ENCODE measurements at places on chromosomes 7 and 10.

- DNase-seq, result no peak
Observed at GRCh38 chr10:96666741-96667140, 53.6 kb downstream of the PIK3AP1 start.

DNA sequence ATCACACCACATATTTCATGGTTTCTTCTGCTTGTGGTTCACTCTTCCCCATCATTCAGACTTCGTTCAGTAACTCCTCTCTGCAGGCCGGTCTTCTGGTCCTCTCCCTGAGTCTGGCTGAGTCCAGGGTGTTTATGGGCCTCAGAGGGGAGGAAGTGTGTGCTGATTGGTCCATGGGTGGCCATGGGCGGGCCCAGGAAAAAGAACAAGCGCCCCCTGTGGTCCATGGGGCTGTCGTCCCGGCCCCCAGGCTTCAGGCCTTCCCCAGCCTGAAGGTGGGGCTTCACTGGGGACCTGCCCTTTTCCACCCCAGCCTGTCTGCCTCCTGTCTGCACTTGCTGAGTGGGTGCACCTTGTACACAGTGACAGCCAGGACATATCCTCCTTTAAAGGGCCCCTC is 123.7 kb downstream of the VIPR2 start:
- DNase-seq, result no peak

DNA sequence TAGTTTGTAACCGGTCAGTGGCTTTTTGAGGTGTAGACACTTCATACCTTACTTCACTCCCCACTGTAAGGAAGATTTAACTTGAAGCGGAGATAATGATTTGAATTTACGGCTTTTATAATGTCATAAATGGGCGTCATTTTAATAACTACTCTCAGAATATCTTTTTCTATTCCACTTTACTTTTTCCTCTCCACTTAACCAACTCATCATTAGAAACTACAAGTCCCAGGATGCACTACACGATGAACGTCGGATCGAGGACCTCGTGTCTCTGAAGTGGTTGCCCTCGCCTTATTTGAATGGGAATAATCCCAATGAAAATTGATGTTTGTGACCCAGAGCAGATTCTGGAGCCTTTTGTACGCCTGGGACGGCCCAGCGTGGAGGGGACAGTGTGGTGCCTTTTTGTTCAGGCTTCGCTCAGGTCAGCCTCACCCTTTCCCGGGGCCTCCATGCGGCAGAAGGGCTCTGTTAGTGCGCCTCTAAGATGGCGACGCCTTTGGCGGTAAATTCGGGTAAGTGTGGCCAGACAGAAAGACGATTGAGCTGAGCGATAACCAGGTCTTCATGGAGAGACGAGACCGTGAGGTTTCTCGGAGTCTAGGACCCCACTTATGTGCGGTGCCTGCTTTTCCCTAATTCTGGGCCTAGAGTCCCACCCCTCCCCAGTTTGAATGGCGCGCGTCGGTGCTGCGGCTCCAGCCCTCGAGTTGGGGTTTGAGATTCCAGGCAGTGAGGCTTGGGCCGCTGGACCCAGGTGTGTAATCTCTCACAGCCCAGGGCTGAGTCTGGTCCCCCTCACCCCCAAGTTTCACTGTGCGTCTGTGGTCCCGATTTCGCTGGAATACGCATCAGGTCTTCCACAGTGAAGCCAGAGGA is at the start of gene NUP205:
NUP205 (plus strand) TSS at position 463 of the 882 bp plus-strand sequence; CDS start at position 491, 28 bp downstream.
- peak; percentile 59 for DNase-seq

- no peak for DNase-seq
Observed at GRCh38 chr10:113992471-113993011, 51.1 kb upstream of the ADRB1 start.

- DNase-seq, result no peak
Observed at GRCh38 chr7:47583739-47584535, 2.0 kb upstream of the TNS3 start.

GRCh38 chr10:130160775-130161174 is 24.6 kb downstream of the GLRX3 start:
- no peak for DNase-seq

GRCh38 chr10:117167789-117168674 is 29.3 kb upstream of the KCNK18 start:
- DNase-seq, result no peak

DNA sequence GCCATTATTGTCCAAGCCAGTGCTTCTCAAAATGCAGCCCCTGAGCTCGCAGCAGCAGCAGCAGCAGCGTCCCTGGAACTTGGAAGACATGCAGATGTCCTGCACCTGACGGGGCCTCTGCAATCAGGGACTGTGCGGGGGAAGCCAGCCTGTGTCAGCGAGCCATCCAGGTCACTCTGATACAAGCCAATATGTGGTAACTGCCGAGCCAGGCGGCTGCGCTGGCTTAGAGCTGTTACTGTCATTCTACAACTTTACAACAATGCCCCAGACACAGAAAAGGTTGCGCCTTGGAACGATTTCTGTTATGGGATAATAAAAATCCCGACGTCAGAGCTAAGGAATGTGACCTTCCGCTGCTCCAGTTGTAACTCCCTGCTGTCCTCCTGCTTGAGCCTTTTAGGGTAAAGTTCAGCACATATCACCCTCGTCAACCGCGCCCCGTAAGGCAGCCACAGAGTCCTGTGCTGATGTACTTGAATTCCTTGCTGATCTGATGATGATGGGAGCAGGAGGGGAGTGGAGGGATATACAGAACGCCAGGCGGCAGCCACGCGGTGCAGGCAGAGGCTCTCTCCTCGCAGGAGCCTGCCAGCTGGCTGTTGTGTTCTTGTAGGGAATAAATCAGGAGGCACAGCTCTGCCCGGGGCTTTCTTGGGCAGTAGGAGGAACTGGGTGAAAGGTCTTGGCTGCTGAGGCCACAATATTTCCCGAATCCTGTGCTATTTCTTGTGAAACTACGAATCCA is 20.0 kb upstream of the CRYGN start:
- DNase-seq, result no peak

- DNase-seq, result no peak
Observed at GRCh38 chr7:12315049-12315448, 88.6 kb downstream of the VWDE start.

DNA sequence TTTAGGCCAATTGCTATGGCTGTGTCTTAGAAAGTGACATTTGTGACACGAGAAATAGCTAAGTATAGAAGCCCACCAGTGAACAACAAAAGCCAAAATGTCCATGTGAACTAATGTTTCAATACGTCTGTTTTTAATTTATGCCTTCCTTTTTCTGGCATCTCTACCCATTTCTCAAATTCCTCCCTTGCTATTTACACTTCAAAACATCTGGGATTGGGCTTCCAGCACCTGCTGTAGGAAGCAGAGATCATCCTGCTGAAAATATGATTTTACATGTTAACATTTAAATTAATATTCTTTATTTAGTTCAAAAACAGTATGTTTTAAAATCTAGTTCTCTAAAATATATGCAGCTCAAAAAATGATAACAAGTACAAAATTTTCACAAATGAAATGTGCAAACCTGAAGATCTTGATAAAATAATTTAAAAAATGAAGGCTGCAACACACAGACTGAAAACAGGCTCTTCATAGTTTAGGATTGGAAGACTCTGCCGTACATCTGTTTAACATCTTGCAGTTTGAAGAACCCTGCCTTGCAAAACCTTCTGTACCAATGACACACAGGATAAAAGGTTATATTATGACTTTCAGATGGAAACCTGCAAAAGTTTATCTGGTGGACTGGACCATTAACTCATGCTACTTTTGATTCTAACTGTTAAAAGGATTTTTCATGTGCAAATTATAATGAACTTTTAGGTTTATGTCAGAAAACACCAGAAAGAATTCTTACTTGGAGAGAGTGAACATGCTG is 408.4 kb downstream of the SUGCT start:
- no peak for DNase-seq

DNA sequence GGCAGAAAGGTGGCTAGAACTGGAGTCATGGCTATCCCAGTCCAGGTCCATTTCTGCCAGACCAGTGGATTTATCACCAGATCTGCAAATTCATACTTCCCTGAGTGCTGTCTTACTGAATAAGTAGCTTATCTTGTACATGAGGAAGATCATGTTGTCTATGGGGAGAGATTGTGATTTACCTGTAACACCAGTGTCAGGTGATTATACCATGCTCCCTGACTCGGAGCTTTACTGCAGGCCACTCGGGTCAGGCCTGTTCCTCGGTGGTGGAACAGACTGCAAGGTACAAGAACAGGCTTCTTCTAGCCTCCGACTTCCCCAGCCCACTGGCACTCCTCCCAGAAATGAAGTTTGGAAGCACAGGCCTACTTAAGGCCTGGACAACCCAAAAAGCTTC is 42.6 kb upstream of the DLG5 start:
- DNase-seq, result no peak

GRCh38 chr10:86786368-86786767 is 29.9 kb downstream of the BMPR1A start:
- DNase-seq, result no peak

DNA sequence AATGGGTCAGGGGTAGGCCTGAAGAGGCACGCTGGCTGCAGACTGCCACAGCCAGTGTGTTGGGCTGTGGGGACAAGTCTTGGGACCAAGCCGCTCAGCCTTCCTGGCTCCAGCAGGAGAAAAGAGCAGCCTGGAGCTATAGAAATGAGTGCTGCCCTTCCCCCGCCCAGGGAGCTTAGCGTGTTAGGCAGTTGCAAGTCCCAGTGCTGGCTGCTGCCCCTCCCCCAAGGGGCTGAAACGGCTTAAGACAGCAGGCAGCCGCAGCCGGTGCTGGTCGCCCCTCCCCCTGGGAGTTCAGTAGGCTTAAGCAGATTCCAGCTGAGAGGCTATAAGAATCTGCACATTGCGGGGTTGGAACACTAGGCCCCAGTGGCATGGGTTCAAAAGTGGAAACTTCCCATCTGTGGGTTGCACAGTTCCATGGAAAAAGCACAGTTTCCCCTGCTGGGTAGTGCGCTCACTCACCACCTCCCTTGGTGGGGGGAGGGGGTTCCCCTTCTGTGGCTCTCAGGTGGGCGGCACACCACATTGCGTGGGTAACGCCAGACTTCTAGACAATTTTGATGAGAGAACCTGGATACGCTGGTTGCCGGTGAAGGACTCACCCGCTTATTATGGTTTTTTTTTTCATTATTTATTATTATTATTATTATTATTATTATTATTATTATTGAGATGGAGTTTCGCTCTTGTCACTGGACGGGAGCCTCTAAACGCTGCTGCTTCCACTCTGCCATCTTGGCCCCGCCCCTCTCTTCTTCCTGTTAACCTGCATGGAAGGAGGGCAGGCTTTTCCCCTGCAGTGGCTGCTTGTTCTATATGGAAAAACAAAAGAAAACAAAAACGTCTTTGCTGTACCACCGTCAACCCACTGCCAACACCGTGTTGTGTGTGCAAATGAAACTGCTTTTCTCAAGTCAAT is 151.1 kb downstream of the CXCL12 start:
- no peak for DNase-seq

- no peak for DNase-seq
Observed at GRCh38 chr7:71444130-71444529, 312.2 kb downstream of the GALNT17 start.

- no peak for DNase-seq
Observed at GRCh38 chr10:83222300-83222699, 917.0 kb upstream of the GHITM start.

DNA sequence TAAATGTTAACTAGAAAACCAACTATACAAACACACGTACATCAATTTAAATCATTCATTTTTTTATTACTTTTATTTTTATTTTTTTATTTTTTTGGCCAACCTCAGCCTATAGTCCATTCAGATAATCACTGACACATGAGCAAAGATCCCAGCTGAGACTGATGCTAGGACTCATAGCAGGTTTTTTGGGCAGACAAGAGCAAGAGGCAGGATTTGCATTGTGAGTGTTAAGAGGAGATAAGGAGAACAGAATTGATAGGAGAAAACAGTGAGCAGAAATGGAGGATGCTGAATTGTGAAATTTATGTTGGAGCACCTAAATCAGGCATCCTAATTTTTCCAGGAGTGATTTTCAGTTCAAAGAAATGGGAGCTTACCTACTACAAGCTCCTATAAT is 240.3 kb downstream of the SEMA3D start:
- no peak for DNase-seq

DNA sequence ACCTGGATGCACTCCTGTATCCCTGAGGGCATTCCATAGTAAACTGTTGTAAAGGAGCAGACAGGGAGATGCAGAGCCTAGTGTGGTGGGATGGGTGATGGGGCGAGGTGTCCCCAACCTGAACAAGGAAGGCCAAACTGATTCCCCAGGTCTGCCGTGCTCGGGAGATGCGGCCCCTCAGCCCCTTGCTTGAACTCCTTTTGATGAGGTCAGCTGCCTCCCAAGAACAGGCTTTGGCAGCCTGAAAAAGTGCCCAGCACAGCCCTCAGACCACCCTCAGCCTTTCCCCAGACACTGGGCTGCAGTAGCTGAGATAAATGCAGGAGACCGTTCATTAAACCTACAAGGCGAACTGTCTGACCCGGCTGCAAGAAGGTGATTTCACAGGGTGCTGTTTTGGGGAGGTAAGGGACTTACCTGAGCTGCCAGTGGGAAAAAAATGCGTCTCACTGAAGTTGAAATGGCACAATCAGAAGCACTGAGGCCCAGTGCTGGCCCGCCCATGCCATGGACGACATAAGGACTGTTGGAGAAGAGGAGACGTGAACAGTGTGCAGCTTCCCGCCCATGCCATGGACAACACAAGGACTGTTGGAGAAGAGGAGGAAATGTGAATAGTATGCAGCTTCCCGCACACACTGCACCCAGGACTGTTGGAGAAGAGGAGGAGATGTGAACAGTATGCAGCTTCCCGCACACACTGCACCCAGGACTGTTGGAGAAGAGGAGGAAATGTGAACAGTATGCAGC is 148.4 kb upstream of the FAM20C start:
- no peak for DNase-seq

DNA sequence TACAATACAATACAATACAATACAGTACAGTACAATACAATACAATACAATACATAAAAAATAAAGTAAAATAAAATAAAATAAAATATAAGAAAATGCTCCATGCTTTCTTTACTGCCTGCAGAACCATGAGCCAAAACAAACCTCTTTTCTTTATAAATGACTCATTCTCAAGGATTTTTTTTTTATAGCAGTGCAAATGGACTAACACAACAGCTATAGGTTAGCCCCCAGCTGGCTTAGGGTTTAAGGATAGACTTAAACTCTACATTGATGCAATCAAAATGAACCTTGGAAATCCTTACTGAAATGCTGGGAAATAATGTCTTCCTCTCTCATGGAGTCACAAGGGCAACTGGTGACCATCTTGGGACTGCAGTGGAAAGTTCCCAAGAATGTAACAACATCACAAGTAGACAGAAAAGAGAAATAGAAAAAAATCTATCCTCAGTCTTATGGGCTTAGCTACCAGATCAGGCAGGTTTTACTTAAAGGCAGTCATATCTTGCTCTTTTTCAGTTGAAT is 348.9 kb downstream of the ARL4A start:
- no peak for DNase-seq

DNA sequence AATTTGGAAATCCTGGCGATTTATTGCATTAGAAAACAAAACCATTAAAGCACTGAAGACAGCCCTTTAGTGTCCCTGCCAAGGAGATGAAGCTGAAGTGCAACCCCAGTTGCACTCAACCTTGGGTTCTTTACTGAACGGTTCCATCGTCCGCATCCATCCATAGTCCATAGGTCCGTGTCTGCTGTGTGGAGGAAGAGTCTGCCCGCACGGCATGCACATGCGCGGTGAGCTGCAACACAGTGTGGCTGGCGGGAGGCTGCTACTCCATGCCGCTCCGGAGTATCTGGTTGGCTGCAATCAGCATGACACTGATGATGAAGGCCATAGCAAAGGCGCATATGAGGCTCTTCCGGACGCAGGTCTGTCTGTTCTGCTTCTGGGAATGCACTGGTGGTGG is 624.6 kb downstream of the CALN1 start:
- no peak for DNase-seq

Data from NK-92 treated with Interleukin-12 subunit alpha and Interleukin-12 subunit beta, amount 100 ng/mL, for 24 hours (cell line).